ENCODE measurements at places on chromosomes 2 and 18. TPM values are rescaled to one million over a fixed set of nuclear protein-coding genes. Genes with fewer than 3 reads are reported as not detected.

The SERPINB3 gene
- not detected for total RNA-seq

The GPR155 gene
- total RNA-seq = 8.2 TPM

The SLC11A1 gene
- 0.15 TPM for total RNA-seq

The PSMD14 gene
- 99.1 TPM for total RNA-seq

The CIB4 gene
- total RNA-seq = not detected
